GM12865 (cell line): ENCODE measurements at places on chromosomes 2 and 18.
A peak's percentile ranks its signal among the peaks of the same experiment; 100 is the strongest.

DNA sequence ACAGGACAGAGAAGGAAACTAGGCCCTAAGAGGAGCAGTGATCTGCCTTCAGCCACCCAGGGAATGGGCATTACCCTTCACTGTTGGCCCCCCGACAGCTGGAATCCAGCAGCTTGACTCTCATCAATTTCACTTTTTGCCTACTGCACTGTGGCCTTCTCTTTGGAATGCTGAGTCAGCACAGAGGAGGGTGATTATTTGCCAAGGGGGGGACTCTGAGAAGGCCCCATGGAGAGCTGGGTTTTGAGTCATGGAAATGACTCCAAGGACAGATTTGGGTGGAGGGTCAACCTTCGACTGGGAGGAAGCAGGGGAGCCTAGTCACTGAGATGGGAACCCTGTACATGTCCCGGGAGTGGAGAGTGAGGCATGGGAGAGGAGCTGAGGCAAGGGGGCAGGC is 38.1 kb upstream of the NTSR2 start:
- no peak for DNase-seq

DNA sequence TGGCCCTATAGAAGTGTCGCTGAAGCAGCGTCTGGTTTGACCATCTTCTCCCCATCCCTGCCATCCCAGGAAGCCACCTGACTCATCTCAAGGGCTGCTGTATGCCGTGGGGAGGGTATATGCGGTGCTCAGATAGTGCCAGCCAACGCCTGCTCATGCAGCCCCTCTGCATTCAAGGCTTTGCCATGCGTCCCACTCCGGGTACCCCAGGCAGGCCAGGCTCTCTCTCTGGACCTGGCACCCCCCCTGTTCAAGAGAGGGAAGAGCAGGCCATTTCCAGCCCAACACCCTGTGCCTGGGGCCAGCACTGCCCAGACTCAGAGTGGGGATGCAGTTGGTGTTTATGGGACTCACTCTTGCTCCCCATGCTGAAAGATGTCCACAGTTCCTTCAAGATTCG is 130.0 kb downstream of the GLI2 start:
- no peak for DNase-seq

DNA sequence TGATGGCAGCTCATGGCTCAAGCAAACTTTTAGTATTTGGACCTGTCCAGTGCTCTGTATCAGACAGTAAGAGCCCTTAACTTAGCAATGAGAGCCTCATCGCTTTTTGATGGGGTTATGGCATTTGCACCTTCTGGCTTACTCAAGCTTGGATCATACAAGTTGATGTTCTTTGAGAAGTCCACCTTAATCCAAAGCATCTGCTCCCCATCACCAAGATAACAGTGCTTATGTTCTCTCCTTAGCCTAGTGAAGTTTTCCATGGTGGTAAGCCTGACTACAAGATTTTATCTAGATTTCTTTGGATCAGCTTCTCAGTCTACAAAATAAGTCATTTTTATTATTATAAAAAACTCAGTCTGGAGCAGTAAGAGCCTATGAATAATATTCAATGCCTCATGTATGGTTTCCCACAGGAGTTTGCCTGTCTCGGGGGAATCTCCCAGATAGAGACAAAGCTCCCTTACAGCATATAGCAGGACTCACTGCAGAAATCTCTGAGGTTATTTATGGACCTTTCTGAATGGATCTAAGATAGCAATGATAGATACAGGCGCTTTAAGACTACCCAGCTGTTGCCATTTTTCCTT is 472.2 kb upstream of the LINC00305 start:
- DNase-seq: no peak

DNA sequence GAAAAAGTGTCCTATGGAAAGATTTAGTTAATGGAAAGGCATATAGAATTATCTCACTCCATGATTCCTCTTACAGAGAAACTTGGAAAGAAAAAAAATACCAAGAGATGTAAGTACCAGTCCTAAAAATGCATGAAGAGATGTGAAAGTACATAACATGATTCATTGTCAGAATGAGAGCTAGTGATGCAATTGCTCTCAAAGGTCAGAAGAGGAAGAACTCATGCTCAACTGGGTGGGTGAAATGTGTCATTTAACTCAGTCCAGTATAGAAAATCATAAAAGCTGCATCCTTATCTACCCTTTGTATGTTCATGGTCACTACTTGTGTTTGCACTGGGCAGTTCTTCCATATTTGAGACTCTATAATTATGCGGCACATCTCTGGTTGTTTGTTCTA is 300.0 kb upstream of the PIK3C3 start:
- DNase-seq: no peak

- DNase-seq: peak; percentile 82
These were observed 22.1 kb downstream of the ABHD3 start for GRCh38 chr18:21682371-21683051.

DNA sequence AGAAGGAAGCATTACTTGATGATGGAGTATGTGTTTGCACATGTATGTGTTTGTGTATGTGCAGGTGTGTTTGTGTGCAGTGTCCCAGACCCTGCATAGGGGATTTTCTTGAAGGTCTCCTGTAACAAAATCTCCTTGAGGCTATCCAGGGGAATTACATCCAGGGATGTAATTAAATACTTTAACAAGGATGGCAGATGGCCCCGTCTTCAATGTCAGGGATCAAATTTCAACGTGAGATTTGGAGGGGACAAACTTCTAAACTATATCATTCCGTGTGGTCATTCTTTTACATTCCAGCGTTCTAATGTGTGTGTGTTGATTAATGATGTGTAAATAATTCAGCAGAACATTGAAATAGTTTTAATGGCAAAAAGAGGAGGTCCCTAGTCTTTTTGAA is 3.3 kb downstream of the UGT1A9 start:
- DNase-seq: no peak

DNA sequence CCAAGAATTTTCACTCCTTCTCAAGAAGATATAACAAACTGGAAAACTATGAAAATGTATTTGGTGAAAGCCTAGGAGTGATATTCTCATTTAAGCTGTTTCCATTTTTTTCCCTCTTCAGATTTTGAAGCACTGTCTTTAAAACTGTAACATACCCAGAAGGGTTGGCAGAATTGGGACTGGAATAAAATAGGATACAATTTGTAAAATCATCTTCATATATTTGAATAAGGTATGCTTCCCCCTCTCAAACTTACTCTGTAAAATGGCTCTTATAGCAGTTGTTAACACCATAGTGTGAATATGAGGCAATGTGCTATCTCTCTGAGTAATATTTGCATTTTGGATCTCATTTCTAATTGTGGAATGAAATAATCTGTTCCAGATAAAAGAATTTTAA is 676.4 kb downstream of the ARHGAP15 start:
- DNase-seq: no peak

GRCh38 chr2:13488965-13489364 is 772.2 kb downstream of the TRIB2 start:
- DNase-seq: no peak

- peak; percentile 70 for DNase-seq
These were observed 139.6 kb upstream of the PELI1 start for GRCh38 chr2:64283641-64284361.

GRCh38 chr2:241803387-241804325 is 5.3 kb upstream of the NEU4 start:
- peak; percentile 69 for DNase-seq

- DNase-seq: no peak
These were observed 67.1 kb downstream of the ANTXR1 start for GRCh38 chr2:69080071-69080470.

- DNase-seq: peak; percentile 72
These were observed 218.0 kb downstream of the DLGAP1 start for GRCh38 chr18:4236940-4237663.

DNA sequence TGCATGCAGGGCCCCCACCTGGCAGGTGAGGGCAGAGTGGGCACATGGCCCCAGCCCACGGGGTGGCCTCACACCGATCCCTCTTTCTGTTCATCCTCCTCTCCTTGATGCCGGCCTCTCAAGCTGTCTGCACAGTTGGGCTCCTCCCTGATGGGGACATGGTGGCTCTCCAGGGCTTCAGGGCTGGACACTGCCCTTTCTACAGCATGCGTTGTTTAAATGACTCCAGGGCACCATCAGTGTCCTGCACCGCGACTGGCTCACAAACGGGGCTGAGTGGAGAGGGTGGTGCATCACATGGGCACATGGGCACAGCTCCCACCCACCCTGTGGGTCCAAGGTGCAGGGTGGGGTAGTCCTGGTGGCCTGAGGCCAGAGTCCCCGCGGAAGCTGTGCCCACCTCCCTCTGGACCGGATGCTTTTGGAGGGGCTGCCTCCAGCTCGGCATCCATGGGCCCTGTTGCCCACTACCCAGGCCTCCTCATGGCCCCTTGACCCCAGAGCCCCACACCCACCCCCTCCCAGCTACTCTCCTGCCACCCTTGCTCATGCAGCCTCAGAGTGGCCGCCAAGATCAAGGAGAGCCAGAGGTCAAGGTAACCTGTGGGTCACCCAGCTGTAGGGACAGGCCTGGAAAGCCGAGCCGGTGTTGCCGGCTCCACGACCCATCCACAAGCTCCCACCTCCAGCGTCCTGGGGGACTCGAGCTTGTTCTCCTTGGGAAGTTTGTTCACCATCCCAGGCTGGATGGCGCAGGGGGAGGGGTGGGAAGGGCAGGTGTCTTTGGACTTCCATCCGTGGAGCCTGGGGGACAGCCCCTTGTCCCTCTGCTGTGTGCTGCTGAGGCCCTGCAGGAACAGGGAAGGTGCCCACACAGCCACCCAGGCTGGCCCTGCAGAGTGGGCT is 12.3 kb upstream of the SNED1 start:
- no peak for DNase-seq

- DNase-seq: peak; percentile 71
These were observed 41.6 kb downstream of the PKDCC start for GRCh38 chr2:42089340-42089925.

- no peak for DNase-seq
These were observed 140.8 kb downstream of the MEIS1 start for GRCh38 chr2:66575625-66576310.

DNA sequence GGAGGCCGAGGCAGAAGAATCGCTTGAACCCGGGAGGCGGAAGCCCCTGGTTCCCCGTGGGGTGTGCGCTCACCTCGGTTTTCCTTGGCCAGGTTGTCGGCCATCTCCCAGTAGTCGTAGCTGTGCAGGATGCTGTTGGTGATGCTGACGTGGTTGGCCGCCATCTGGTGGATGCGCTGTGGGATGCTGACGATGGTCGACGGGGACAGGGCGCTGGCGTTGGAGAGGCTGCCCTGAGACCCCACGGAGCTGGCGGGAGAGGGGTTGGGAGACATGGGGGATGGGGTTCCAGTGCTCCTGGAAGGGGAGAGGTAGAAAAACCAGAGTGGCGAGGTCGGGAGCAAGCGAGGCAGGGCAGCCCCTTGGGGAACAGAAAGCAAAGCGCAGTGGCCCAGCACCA is 64.4 kb upstream of the REV1 start:
- no peak for DNase-seq

GRCh38 chr2:74010087-74010541 is 25.4 kb downstream of the TET3 start:
- no peak for DNase-seq

DNA sequence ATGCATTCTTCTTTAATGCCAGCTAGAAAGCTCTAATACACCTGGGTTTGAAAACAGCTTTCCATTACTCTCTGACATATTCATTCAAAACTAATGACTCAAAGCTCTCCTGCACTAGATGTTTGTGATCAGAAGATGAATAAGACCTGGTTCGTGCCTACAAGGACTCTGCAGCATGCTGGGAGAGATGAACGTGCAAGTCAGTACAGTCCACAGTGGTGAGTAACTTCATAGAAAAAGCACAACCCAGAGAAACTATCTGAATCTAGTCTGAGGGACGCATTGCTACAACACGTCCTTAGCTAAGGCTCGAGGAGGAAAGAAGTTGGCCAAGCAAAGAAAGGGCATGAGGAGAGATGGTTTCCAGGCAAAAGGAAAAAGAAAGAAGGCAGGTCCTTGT is 234.3 kb downstream of the OSR1 start:
- DNase-seq: no peak

GRCh38 chr2:14297340-14297739 is 335.2 kb upstream of the LRATD1 start:
- DNase-seq: no peak

GRCh38 chr2:42342061-42342794 is 18.8 kb downstream of the COX7A2L start:
- DNase-seq: peak; percentile 16

DNA sequence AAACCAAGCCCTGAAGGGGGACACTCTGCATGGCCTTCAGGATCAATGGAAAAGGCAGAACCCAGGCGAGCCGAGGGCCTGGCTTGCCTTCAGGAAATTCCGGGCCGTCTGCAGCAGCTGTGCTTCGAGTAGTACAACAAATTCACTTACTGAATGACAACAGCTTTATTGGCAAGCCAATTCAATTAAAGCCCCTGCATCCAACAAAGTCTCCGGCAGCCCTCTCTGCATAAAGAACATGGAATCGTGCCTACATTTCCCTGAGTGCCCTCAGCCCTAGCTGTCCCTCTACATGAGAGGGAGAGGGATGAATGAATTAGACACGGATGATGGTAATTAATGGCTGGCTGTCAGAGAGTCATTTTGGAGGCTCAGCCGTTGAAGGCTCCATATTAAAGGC is 189.0 kb downstream of the BCL11A start:
- no peak for DNase-seq

- no peak for DNase-seq
These were observed 28.5 kb downstream of the PLEKHM3 start for GRCh38 chr2:207996848-207997247.
